ENCODE measurements at places on chromosomes 13 and 19. TPM values are rescaled to one million over a fixed set of nuclear protein-coding genes. Genes with fewer than 3 reads are reported as not detected.

DNA sequence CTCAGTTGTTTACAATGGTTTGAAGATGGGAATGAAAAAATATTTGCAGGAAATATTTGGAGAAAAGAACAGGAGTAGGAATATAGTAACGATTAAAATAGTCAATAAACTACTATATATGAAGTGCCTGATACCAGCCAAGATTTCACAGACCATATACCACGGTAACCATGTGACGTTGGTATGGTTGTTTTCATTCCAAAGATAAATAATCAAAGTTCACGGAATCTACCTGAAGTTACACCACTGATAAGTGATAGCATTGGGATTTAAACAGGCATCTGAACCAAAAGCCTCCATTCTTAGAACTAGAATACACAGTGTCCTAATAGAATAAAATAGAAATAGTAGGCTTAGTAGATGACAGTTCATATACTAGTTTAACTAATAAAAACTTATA is 123.5 kb downstream of the RBM26 start:
- no peak for DNase-seq

DNA sequence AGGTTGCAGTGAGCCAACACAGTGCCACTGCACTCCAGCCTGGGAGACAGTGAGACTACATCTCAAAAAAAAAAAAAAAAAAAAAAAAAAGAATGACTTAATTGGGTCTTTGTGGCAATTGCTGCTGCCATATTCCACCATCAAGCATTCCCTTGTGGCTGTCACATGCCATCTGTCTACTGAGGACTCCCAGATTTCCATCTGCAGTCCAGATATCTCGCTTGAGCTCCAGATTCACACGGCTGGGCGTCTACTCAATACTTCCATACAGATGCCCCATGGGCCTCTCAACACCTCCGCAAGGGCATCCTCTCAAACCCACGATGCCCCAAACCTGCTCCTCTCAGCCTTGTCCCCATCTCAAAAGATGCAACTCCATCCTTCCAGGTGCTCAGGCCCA is 12.9 kb downstream of the TMEM143 start:
- DNase-seq, result no peak

GRCh38 chr13:27112006-27112405 is 59.6 kb downstream of the USP12 start:
- DNase-seq, result no peak

BST2 gene
- 32.7 TPM for total RNA-seq

LILRB1 gene
- total RNA-seq, result 0.37 TPM

CACNG6 gene
- not detected for total RNA-seq

Measured in stomach (tissue), 19 donors.